ENCODE measurements at places on chromosomes 12 and 14.

- no peak for DNase-seq
Measured at GRCh38 chr12:6374028-6374785, 1.2 kb downstream of the SCNN1A start.

DNA sequence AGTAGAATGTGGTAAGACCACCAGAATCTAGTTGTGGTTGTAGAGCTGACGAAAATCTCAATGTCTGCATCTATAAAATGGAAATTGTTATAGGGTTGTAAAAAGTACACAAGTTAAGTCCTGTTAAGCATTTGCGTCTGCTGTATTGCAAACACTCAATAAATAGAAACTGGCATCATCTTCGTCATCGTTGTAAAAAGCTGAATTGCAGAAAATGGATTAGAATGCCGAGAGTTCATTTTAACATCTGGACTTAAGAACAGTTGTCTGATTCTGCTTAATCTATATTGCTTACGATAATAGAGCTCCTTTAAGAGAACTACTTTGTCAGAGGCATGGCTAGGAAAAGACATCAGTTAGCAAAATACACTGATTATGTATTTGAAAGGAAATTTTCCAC, 33.2 kb downstream of the KCNMB4 start:
- DNase-seq = no peak

DNA sequence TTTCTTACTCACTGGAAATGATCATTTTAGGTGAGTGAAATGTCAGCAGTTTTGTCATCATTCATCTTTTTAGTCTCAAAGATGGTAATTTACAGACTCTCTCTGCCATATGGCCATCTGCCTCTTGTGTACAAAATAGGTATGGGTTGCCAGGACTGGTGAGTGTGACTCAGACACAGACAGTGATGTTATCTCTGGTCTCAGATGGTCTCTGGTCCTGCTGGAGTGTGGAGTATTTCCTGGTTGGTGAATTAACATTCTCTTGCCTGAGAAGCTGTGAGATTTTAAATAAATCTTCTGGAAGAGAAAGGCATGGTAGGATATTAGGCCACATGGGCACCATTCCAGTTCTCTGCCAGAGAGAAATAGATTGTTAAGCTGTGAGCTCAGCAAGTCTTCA, 207.0 kb downstream of the ATP23 start:
- no peak for DNase-seq

DNA sequence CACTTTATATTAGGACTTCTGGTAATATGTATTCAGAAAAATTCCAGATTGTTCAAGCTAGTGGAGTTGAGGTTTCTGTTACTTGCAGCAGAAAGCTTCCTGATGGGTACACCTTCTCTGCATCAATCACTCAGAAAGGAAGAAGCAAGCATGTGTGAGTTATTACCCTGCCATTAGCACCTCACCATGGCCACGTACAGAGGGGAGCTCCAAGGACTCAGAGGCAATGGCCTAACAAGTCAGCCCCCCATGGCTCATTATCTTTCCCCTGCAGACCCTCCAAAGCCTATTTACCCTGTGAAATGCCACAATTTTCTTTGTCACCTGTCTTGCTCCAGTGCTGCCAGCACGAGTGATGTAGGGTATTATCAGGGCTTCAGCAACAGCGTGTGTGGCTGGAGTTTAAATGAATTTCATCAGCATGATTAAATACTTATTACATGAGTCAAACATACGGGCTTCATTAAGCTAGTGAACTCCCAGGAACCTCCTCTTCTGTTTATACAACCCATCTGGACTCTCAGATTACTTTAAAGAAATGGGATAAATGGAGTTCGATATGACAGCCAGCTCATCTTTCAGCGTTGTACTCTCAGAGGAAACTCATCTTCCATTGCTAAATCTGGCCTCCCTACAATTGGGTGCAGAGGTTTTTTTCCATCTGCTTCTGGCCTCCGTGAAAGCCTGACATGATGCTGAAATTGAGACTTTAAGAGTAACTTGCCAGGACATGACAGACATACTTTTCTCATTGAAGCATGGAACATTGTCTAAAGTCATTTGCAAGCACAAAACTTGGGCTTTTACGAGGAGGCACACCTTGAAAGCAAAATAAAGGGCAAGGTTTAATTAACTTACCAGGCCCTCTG, 135.9 kb downstream of the TMEM30B start:
- no peak for DNase-seq

- no peak for DNase-seq
Measured at GRCh38 chr14:33062881-33063280, 124.2 kb downstream of the NPAS3 start.

DNA sequence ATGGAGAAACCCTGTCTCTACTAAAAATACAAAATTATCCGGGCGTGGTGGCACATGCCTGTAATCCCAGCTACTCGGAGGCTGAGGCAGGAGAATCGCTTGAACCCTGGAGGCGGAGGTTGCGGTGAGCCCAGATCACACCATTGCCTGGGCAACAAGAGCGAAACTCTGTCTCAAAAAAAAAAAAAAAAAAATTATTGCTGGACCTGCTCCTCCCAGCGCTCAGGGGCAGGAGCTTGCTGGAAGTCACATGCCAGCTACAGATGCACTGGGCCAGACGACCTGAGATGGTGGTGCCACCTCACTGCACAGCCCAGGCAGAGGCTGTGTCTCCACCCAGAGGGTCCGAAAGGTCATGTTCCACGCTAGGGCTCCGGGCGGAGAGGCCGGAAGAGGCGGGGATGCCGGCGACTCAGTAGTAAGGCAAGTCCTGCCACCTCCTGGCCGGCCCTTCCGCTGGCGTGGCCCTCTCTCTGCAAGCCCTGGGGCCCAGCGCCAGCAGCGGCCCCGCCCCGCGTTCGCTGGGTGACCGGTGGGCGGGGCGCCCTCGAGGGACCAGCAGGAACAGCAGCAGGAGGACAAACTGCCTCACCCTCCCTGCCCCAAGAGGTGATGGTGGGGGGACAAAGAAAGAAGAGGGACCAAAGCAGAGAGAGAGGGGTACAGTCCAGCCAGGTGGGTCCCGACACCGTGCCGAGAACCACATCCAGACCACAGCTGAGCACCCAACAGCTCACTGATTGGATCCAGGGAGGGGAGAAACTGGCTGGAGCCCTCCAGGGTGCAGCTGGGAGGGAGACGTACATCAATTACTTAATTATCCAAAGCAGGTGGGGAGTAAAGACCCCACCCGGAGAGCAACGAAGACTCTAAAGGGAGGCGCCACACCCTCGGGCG, 3.6 kb upstream of the RHOF start:
- DNase-seq = peak; percentile 65

GRCh38 chr14:64950889-64951288, 8.3 kb upstream of the GPX2 start:
- no peak for DNase-seq

GRCh38 chr12:124774462-124775167, 89.0 kb downstream of the SCARB1 start:
- no peak for DNase-seq

DNA sequence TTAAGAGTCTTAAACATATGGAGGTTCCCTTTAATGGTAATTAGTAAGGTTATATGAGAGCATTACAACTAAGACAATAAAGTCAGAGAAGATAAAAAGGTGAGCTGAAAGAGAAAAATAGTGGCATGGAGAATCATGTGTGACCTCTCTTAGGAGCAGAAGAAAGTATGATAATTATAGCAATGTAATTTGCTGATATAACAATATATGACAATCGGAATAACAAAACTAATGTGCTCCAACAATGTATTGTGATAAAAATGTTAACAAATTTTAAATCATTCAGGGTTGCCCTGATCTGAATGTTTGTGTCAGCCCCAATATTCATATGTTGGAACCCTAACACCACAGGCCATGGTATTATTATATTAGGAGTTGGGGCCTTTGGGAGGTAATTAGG, 269.6 kb upstream of the PPFIA2 start:
- DNase-seq = no peak

DNA sequence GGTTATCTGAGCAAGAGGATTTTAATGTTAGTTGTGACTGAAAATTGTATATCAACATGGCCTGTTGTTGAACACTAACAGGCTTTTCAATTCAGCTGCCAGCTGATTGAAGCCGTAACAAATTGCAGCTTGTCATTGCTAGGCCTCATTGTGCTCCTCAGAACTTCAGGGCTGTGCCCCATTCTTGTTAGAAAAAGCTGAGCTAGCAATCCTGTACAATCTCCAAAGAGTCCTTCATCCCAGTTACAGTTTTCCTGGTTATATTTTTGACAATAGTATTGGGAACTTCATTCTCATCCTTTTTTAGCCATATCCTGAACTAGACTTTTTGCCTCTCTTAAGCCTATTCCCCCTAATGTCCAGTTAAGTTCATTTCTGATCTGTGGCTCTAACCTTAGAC, 564.1 kb upstream of the ATXN7L3B start:
- DNase-seq = no peak

- DNase-seq = no peak
Measured at GRCh38 chr12:56723352-56723751, 1.7 kb downstream of the NACA start.

GRCh38 chr12:120468325-120468820, 1.2 kb downstream of the SRSF9 start:
- DNase-seq = peak; percentile 29

DNA sequence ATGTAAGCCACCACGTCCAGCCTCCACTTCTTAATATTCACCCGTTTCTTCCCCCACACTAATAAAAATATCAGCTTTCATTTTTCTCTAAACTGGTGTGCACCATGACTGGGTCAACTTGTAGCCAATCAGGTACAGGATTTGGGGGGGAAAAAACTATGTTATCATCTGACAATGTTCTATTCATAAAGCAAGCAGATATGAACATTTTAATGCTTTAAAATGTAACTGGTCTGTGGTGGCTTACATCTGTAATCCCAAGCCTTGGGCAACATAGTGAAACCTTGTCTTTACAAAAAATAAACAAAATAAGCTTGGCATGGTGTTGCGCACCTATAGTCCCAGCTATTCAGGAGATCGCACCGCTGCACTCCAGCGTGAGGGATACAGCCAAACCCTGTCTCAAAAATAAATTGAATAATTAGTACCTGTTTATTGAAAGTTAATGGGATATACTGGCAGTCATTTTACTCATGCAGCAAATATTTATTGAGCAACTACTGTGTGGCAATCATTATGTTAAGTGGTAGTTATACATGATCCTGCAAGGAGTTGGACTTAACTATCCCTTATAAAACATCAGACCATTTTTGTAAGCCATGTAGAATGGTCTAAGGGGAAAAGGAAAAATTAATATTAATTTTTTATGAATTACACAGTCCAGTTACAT, 15.3 kb upstream of the ITPR2 start:
- no peak for DNase-seq

- DNase-seq = no peak
Measured at GRCh38 chr12:100356644-100357223, at the start of gene SLC17A8. Gene SLC17A8 (plus strand): TSS chr12:100357074. CDS start chr12:100357392, 318 bp downstream.

- DNase-seq = no peak
Measured at GRCh38 chr14:99272899-99273765, 1.1 kb upstream of the BCL11B start.

DNA sequence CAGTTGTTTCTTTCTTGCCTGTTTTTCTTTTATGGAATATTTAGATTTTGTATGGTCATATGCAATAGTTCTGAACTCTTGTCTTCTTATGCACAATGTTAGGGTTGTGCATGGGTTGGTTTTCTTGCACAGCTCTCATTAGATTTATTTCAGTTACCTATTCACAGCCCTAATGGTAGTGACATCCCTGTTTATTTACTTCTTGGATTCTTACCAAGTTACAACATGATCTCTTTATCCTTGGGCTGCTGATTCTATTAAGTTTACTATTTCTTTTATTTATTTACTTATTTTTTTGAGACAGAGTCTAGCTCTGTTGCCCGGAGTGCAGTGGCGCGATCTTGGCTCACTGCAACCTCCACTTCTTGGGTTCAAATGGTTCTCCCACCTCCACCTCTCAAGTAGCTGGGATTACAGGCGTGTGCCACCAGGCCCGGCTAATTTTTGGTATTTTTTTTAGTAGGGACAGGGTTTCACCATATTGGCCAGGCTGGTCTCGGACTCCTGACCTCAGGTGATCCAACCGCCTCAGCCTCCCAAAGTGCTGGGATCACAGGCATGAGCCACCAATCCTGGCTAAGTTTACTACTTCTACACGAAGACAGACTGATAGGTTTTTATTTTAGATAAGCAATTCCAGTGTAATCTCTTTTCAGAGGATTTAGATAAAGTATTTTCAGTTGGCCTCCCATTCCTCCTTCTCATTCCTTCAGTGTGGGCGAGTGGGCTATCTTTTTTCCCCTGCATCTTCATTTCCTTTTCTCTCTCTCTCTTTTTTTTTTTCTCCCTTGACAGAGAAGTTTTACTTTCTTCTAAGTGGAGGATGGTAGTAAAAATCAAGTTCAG, 395.1 kb upstream of the RGS6 start:
- no peak for DNase-seq

GRCh38 chr14:29264865-29265264, 498.3 kb downstream of the FOXG1 start:
- no peak for DNase-seq

- DNase-seq = no peak
Measured at GRCh38 chr14:94935706-94936300, 165.9 kb upstream of the GSC start.

DNA sequence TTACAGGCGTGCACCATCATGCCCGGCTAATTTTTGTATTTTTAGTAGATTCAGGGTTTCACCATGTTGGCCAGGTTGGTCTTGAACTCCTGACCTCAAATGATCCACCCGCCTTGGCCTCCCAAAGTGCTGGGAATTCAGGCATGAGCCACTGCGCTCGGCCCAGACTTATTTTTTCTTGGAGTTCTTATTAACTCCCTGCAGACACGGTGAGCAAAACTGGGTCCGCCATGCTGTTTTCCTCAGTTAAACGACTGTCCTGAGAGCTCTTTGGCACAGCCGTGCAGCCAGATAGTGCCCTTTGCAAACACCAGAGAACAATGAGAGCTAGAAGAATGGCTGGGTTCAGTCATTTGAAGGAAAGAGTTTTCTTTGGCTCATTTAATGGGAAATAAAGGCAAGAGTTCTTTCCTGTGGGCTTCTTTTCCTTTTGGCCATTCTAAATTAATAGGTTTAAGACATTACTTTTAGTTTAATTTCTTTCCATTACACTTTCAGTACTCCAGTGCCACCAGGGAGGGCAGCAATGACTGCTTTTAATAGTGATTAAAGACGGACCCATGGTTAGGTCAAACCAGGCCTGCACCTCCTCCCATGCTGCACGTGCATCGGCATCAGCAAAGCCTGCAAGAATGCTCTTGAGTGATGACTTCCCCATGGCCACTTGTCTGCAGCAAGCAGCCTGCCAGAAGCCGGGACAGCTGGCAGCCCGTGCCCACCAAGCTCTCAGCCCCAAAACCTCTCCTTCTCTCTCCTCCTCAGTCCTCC, 60.7 kb downstream of the VCPKMT start:
- DNase-seq = no peak
